ENCODE measurements at places on chromosomes 4 and X. TPM values are rescaled to one million over a fixed set of nuclear protein-coding genes. Genes with fewer than 3 reads are reported as not detected.

GRCh38 chr4:1381181-1381621 lies 25.0 kb downstream of the NKX1-1 start:
- DNase-seq = no peak

DNA sequence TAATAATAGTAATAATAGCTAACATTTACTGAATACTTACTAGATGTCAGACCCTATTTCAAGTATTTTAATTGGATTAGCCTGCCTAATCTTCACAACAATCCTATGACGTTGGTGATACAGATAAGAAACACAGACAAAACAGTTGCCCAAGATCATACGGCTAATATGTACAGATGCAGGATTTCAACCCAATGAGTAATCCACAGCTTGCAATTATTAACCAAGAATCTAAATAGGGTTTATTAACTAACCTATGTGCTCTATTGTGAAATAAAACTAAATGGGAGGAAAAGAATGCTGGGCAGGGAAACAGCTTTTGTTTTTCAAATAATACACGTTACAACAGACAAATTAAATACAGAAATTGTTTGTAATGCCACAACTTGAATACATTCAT lies 23.4 kb downstream of the FBXO8 start:
- peak; percentile 73 for DNase-seq

- DNase-seq = no peak
Observed at GRCh38 chr4:172857026-172857425, 311.6 kb upstream of the GALNT7 start.

DNA sequence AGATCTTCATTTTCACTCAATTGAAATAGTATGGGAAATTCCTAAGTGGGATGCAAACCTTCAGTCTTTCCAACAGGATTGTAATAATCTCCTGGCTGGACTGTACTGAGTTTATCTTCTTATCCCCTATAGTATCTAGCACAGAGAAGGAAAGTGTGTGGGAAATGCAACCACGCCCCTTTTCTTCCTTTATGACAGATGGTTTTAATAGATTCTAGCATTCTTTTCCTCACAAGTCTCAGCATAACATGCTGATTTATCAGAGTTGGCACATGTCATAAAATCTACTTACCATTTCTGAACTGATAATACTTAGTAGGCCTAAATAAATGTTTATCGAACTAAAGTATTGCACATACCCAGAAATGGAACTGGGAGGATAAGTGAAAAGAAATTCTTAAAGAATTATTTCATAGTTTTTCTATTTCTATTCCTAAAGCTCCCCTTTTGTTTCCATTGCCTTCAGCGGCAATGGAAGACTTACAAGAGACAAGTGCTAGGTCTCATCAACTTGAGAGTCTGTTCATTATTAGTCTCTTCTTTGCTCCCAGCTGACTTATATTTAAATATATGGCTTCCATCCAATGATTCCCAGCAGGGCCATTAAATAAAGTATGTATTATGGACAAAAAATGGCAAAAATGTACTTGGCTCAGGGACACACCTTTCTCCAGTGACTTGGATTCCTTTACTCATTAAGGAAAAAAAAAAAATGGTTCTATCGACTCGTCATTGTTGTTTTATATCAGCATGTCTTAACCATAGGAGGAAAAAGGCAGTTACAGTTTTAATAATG lies 484.5 kb downstream of the IL1RAPL1 start:
- DNase-seq = no peak

DNA sequence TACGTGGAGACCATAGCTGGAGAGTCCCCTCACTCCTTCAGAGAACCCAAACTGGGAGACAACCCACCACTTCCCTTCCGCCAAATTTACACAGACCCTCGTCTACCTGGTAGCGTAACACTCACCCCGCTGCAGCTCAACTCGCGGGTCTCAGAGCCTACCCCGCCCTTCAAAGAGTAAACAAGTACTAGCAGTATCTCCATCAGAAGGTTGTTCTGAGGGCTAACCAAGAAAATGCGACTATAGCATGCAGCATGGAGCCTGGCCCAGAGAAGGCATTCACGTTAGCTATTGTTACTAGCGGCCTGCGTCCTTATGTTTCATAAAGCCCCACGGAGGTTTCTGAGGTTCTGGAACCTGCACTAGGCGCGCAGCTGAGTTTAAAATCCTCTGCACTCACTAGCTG lies 531 bp upstream of the MANBA start:
- no peak for DNase-seq

- no peak for DNase-seq
Observed at GRCh38 chr4:110798687-110799086, 175.8 kb upstream of the PITX2 start.

GRCh38 chr4:7759216-7759615 lies 180.4 kb downstream of the AFAP1 start:
- no peak for DNase-seq

DNA sequence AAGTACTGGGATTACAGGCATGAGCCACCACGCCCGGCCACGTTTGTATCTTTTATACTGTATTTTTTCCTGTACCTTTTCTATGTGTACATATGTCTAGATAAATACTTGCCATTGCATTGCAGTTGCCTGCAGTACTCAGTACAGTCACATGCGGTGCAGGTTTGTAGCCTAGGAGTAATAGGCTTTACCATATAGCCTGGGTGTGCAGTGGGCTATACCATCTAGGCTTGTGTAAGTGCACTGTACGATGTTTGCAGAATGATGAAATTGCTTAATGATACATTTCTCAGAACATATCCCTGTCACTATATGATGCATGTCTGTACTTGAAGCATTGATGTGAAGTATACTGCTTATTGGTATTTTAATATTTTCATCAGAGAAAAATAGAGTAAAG lies 115.4 kb upstream of the PUDP start:
- DNase-seq = no peak

DNA sequence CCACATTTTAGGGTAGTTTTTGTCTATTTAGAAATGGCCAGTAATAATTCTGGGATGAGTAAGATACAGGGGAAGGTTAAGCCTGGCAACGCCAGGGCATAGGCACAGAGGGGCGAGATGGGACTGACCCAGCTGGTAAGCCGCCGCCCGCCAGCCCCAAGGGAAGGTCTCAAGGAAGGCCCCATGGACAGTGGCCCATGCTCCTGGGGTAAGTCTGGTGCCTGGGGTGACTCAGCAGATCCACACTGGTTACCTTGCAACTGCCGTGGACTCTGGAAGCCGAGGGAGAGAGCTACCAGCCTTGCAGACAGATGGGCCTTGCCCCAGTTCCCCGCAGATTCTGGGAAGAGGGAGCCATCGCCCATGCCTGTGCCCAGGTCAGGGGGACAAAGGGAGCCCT lies 179.4 kb downstream of the AFAP1 start:
- no peak for DNase-seq

- no peak for DNase-seq
Observed at GRCh38 chr4:181468451-181468850, 774.8 kb upstream of the TENM3 start.

- DNase-seq = no peak
Observed at GRCh38 chr4:25477221-25477620, 100.2 kb downstream of the ANAPC4 start.

DNA sequence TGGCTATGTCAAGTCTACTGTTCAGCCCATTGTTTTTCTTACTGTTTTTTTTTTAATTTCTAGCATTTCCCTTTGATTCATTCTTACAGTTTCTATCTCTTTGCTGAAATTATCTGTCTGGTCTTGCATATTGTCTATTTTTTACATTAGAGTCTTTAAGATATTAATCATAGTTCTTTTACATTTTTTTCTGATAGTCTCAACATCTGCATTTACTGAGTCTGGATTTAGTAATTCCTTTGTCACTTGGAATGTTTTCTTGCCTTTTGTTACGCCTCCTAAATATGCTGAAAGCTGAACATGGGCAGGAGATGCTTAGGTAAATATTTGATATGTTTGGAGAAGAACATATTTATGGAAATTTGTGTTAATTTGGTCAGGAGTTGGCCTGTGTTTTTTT lies 10.4 kb downstream of the JADE3 start:
- no peak for DNase-seq

GRCh38 chr4:73864961-73865360 lies 4.2 kb upstream of the CXCL1 start:
- DNase-seq = no peak

- DNase-seq = no peak
Observed at GRCh38 chrX:32408389-32408788, 803.0 kb downstream of the DMD start.

DNA sequence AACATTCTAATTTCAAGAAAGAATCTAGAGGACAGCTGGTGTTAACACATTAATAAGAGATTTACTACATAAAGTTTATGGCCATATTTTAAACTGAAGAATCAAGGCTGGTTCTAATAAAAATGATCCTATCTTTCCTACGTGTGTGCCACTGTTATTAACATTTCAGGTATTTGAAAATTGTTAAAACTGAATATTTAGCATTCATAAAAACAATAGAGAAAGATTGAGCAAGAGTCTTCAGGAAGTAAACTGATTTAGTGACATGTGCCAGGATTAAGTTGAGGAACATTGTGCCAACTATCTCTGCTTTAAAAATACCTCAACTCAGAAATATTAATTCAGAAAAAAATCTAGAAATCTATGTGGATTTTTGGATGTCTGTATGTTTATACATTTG lies 810.1 kb downstream of the FAT4 start:
- DNase-seq = no peak

DNA sequence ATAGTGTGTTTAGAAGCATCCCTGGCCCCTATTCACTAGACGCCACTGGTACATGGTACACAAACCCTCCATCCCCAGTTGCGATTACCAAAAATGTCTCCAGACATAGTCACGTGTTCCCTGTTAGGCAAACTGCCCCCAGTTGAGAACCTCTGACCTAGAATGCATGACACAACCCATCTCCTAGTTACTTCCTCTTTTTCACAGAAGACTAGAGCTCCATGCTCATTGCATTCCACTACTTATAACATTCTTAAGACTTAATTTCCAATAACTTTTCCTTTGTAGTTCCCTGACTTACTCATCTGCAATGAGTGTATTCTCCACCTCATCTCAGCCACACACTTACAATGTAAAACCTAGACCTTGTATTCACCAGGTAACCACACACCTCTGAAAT lies 68.6 kb downstream of the PRSS12 start:
- no peak for DNase-seq

DNA sequence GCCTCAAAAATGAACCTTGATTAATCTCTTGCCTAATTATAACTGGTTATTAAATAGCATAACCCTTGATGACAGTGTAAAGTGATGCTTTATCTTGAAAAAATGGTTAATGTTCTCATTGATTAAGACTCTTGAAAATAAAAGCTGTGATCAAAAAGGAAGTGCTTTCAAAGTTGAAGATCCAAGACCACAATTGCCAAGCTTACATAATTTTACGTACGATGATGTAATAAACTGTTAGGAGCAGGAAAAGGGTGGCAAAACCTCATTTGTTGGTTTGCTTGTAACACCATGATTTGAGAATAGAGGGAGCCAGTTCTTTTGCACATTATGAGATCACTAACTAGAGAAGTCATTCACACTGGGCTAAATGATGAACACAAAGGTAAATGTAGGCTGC lies 322.2 kb downstream of the ADGRL3 start:
- DNase-seq = no peak

GRCh38 chr4:79603681-79604080 lies 195.7 kb upstream of the GK2 start:
- DNase-seq = no peak

DNA sequence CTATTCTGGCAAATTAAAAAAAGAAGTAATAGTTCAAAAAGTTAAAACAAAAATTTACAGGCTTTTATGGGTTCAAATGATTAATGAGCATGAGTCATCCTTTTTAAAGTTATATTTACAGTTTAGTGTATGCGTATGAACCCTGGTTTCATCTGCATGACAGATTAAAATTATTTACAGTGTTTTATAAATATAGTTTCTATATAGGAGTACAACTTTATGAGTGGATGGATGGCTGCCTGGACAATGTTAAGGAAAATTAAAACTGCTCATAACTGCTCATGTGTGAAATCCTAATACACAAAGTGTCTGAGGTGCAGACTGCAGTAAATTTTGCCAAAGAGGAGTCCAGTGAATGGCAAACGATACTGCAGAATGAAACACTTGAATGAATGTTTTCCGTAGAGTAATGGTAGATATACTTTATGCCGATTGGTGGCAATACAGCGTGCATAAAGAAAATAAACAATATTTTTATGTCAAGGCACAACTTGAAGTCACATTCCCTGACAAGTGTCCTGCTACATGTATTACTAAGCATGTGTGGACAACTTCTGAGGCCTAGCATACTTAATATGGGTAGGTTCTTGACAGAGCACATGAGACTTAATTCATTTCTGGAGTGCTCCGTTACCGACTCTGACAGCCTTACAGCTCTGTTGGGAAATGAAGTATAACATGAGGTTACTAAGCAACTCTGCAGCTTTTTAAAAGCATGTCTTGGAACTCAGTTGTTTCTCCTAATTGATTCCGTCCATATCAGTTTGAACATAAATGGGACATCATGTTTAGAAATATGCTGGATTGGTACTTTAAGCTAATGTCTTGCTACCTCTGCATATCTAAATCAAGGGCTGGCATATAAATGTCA lies 985.6 kb upstream of the PCDH7 start:
- no peak for DNase-seq

Gene RRH
- not detected for total RNA-seq

Gene SLIT2
- total RNA-seq = 2.5 TPM

Gene COL25A1
- 0.65 TPM for total RNA-seq

Gene OTUD5
- 44.2 TPM for total RNA-seq

Gene CLDN24
- not detected for total RNA-seq

Gene SLC38A5
- total RNA-seq = 15.7 TPM

Gene FAM47A
- not detected for total RNA-seq

Gene RGN
- total RNA-seq = 0.80 TPM

Gene LRAT
- total RNA-seq = 0.43 TPM

Gene AFF2
- total RNA-seq = under 0.01 TPM

Gene SSX4B
- total RNA-seq = not detected
